ENCODE measurements at places on chromosomes 11 and 22.

- no peak for DNase-seq
These were observed 10.4 kb upstream of the C22orf39 start for GRCh38 chr22:19457828-19458428.

DNA sequence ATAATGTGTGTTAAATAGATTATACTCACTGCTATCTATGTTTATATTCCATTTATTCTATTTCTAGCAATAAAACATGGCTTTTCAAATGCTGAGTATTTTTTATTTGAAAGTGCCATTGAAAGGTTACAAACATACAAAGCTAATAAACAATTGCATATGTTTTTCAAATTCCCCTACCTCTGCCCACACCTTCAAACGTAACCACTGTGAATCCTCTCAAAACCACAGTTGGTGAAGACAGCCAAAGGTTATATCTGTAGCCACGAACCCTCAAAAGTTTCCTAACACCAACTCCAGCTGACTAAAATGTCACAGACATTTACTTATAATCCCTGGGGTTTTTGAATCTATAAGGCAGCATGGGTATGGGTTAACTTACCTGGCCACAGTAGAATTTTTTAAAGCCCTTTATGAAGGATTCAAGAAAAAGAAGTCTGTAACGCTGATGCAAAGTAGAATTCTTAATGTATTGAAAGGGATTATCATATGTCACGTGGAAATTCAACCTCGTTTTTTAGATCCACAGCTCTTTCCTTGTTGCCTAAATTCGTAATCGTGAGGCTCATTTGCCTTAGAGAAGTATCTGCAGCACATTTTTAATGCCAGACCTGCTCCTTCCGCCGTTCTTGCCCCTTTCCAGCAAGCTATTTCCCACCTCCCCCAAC is 122.5 kb upstream of the ZC3H12C start:
- DNase-seq: no peak

- DNase-seq: no peak
These were observed 286.7 kb downstream of the MN1 start for GRCh38 chr22:27514601-27515523.

- DNase-seq: peak; percentile 36
These were observed 41.8 kb downstream of the TXN2 start for GRCh38 chr22:36439481-36440271.

- peak; percentile 69 for DNase-seq
These were observed at the start of gene PPP1CA for GRCh38 chr11:67401495-67402191. Gene PPP1CA, minus strand, starts transcription at chr11:67401858. Its CDS starts 76 bp downstream, at chr11:67401782.

DNA sequence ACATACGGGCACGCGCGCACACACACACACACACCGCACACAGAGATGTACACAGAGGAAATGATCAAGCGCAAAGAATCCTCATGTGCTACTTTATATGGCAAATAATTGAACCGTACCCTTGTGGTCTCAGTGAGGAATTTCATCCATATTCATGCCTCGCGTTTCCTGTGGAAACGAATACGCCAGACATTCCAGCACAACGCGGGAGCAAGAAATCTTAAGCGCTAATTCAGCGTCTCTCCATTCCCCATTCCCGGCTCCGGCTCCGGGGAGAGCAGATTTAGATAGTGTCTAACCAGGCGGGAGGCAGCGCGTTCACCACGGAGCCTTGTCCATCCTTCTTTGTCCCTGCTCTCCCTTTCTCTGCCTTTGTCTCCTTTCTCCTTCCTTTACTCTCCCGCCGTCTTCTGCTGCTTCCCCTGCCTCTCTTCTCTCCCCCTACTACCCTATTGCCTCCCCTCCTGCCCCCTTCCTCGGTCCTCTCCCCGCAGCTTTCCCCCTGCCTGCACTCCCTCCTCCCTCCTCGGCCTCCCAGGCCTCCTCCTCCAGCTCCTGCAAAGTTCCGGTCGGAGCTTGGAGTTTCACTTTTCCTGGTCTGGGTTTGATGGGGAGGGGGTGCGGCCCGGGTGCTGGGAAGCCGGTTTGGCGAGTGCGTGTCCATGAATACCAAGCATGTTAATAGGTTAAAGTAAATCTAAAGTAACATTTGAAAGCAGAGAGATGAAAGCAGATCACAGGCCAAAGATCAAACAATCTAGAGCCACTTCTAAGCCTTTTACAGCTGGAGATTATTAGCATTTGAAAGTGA is 579.3 kb downstream of the BUD13 start:
- DNase-seq: no peak

DNA sequence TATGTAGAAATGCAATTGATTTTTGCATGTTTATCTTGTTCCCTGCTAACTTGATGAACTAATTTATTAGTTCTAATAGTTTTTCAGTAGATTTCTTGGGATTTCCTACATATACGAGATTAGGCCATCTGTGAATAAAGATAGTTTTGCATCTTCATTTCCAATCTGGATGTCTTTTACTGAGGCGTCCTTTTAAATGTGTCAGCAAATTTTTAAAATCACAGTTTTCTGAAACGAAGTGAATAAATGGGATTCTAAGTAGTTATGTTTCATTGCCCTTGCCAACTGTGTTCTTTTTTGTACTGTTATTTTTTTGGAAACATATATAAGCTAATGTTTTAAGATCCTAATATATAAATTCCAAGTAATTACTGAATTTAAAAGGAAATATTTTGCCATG is 50.0 kb downstream of the CYP2R1 start:
- no peak for DNase-seq

GRCh38 chr11:102457056-102457677 is 4.6 kb upstream of the TMEM123 start:
- DNase-seq: no peak

DNA sequence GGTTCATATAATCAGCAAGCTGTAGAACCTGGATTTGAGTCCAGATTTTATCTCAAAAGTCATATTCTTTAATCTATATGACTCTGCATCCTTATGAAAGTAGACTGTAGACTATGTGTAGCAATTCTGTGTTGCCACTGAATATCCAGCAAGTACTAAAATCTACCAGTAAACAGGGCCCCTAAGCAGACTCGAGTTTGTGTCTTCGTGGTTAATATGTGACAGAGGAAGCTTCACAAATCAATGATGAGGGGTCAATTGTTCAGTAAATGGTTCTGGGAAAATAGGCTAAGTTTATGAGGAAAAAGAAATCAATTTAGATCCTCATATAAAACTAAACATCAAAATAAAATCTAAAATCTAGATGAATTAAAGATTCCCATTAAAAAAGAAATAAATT is 648.5 kb upstream of the KIRREL3 start:
- no peak for DNase-seq

GRCh38 chr22:43555561-43556515 is 144.0 kb downstream of the MPPED1 start:
- no peak for DNase-seq

DNA sequence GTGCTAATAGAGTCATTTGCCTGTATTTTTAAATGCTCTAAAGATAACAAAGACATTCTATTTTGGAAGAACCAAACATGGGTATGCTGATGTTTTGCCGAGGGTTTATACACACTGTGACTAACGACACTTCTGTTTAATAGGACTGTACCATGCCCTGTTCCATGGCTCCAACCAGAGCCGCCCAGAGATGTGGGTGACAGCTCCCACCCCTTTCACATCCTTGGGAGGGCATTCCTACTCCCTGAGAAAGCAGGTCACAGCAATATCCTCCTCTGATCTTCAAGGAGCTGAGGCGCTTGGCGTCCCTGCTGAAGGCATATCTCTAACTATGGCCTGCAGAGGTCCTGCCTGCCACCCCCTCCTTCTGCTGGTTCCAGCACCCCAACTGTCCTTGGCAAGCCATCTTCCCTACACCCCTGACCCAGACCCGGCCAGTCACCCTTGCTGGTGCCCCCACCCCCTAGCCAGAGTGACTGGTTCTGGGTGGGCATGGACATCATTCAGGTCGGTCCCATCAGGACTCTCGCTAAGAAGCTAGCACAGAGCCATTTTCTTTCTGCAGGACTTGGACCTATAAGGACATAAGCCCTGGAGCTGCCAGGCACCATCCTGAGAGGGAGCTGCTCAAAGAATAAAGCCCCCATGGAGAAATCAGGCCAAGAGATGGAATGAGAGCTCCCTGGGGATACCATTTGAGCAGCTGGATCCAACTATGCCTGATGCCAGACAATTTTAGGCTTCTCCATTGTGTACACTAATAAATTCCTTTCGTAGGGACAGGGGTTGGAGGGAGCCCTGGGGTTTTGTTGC is 381.3 kb downstream of the CTTN start:
- DNase-seq: no peak
